T-cell (primary cell): ENCODE measurements at places on chromosomes 12 and 14. TPM values are rescaled to one million over a fixed set of nuclear protein-coding genes. Genes with fewer than 3 reads are reported as not detected.

DNA sequence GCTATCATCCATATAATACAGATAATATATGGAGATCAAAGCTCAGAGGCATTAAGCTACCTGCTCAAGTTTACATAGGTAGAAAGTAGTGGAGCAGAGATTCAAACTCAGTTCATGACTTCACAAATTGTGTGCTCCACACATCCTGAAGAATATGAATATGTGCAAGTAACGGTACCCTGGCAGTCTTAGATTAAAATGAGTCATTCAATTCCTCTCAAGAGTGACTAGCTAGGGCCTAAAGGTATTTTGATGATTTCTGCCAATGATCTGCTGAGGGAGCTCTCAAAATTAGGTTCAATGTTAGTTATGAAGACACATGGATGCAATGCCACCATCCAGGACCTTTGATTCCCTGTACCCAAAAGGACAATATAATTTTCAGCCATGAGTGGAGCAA lies 58.9 kb downstream of the GRIP1 start:
- no peaks in the 10 kb centered on the region for H3K4me1 ChIP-seq
- H3K4me3 ChIP-seq, result no peak overlapping the region
- no peak for DNase-seq
- no peaks in the 10 kb centered on the region for H3K36me3 ChIP-seq
- H3K27ac ChIP-seq, result no peak overlapping the region

DNA sequence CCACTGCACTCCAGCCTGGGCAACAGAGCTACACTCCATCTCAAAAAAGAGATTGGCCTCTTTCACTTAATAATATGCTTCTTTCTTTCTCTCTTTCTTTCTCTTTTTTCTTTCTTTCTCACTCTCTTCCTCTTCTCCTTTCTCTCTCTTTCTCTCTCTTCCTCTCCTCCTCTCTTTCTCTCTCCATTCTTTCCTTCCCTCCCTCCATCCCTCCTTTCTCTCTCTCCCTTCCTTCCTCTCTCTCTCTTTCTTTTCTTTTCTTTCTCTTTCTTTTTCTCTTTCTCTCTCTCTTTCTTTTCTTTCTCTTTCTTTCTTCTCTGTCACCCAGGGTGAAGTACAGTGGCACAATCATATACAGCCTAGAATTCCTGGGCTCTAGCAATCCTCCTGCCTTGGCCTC lies 38.4 kb downstream of the IRF2BPL start:
- no peaks in the 10 kb centered on the region for H3K27me3 ChIP-seq
- no peak overlapping the region for H3K27ac ChIP-seq
- no peak overlapping the region for H3K4me3 ChIP-seq
- DNase-seq, result no peak

DNA sequence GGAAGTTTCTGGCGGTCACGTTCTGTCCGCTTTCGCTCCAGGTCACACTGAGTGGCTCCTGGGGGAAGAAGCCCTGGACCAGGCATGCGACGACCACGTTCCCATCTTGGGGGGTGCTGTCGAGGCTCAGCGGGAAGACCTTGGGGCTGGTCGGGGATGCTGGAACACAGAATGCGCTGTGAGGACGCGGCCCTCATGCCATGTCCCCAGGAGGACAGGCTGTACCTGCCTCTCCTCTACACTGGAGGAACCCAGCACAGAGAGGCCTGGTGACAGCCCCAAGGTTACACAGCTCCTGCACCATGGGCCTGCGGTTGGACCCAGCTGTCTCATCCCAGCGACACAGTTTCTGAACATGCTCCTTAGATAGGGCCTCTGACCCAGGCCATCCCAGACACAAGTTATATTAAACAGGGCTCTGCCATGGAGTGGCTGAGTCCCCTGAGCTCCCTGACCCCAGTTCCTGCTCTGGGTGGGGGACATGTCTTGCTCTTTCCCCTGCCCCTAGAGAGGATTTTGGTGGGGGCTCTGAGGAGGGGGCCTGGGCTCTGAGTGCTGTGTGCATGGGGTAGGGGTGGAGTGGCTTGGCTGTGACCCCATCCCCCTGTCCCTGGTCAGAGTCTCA lies 62.0 kb downstream of the TMEM121 start:
- H3K27me3 ChIP-seq, result no peaks in the 10 kb centered on the region

The AMHR2 gene
- not detected for total RNA-seq

The B4GALNT1 gene
- 0.16 TPM for total RNA-seq
